ENCODE measurements at places on chromosomes 4 and X.

DNA sequence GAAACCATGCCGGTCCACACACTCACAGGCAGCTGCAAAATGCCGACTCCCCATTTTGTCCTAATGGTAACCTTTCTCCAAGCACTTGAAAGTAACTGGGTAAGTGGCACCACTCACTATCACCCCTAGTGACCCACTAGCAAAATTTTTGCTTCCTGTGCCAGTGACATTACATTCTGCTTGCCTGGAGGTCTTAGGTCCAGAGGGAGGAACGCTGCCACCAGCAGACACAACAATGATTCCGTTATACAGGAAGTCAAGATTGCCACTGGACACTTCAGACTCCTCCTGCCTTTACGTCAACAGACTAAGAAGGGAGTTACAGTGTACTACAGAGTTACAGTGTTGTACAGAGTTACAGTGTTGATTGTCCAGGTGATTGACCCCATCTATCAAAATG, 11.8 kb upstream of the TMEM192 start:
- DNase-seq = no peak

DNA sequence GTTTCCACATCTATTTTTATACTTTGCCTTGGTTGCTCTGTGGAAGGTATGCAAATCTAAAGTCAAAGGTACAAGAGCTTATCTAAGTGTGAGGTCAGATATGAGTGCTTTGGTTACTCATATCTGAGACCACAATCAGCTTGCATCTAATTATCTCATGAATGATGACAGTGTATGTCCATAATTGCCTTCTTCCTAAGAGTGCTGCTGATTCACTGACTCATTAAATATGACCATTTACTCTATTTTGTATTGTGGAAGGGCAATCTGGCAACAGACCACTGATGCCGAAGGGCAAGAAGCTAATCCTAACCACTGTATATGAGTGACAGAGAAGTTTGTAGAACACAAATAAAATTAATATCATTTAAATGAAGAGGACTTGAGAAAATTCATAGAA, 1190.2 kb upstream of the AGA start:
- no peak for DNase-seq

DNA sequence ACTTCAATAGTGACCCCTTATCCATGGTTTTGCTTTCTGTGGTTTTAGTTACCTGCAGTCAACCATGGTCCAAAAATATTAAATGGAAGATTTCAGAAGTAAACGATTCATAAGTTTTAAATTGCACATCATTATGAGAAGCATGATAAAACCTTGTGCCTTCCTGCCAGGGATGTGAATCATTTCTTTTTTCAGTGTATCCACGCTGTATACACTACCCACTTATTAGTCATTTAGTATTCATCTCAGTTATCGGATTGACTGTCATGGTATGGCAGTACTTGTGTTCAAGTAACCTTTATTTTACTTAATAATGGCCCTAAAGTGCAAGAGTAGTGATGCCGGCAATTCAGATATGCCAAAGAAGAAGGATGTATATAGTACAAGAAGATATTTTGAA, 37.7 kb upstream of the TASL start:
- no peak for DNase-seq

DNA sequence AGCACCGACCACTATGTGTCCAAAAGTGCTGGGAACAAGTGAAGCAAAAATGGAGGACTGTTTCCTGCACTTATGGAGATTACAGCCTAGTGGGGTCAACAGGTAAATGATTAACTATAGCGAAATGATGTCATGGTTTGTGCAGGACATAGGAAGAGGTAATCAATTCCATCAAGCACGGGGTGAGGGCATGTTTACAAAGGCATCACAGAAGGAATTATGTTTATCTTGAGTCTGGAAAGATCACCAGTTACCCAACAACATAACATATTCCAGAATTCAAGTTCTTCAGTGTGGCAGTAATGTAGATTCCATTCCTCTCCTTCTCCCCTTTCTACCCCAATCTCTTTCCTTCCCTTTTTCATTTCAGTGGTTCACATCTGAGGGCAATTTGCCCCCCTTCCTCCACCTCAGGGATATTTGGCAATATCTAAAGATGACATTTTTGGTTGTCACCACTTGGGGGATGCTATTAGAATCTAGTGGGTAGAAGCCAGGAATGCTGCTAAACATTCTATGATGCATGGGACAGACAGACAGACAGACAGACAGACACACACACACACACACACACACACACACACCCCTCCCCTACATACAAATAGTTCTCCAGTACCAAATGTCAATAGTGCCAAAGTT, 24.1 kb downstream of the FAM47E start:
- no peak for DNase-seq

GRCh38 chrX:78330540-78330939, 3.1 kb upstream of the CYSLTR1 start:
- DNase-seq = no peak

DNA sequence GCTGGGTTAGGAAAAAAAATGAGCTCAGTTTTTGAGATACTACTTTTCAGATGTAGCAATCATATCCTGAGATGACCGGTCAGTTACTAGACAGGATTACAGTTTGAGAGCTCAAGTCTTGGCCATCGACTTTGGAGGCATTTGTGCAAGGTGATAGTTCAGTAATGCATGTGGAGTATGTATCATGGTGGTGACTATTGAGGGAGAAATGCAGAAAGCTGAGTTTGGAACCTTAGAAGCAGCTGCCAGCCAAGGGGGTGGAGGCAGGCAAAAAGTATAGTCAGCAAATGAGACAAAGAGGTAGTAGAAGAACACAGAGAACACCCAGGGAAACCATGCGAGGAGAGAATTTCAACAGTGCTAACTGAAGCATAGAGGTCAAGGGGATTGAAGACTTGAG, 48.7 kb upstream of the SLC4A4 start:
- no peak for DNase-seq

DNA sequence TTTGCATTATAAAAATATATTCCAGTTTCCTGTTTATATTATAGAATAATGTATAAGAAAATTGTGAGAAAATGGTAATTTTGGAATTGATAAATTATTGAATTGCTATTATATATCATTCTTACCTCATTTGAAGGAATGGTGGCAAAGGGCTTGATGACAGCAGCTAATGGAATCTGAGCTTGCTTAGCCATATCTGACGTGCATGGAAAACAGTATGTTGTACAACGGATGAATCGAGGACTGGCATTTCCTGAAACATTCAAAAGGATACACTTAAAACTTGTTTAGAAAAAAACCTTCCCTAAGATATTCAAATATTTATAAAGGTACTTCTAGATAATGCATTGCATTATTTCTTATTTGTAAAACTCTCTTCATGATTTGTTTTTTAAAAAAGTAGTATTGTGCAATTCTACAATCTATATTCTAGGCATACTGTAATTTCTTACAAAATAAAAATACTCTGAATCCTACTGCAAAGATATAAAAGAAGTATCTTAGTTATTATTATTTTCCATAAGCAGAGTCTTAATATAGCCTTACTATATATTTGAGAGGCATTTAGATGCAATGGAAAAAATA, 38.3 kb downstream of the SEC24D start:
- DNase-seq = no peak

- no peak for DNase-seq
Observed at GRCh38 chr4:22245294-22245693, 270.6 kb downstream of the ADGRA3 start.

DNA sequence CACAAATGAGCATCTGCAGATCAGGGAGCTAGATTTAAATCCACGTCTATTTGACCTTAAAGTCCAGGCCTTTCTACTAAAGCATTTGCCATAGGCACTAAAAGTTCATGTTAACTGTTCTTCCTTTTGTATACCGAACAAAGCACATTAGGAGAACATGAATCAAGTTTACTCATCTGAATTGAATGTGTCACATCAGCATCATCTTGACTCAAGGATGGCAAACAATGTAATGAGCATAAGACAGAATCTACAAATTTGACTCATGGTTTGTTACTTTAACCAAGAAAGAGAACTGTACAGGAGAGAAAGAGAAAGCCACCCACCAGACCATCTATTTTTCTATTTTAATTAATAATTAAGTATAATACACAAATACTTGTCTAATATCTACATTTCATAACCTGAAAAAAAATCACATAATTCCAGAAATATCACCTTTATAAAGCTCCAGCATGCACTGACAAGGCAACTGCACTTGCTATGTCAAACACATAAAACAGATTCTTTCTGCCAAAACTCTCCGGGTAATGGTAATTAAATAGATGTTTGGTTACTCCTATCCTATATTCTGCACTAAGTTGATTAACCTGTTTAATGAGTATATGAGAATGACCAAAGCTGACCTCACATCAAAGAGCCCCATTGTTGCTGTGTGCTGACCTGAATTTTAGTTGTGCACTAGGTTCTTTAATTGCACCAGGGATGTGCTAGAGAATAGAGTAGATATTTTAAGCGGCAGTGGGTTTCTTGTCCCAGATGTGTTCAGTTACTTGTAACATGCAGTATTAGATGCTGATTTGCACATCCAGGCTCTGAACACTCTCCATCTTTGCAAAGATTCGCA, 42.5 kb upstream of the LEF1 start:
- no peak for DNase-seq

DNA sequence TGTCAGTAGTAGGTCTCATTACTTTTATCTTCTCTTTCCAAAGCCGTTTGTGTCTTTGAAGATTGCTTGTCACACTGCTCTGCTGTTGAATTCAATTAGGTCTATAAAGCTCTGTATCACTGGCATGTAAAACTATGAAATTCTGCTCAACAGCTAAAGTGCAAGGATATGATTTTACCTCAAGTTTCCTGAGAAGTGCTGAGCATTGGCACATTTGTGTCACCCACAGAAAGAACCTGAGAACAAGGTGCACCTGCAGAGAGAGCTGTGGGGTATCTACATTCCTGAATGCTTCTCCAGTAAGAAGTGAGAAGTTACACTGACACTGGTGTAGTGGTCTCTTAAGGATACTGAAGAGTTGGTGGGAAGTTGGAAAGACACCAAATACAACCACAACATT, 274.0 kb downstream of the INPP4B start:
- DNase-seq = no peak

DNA sequence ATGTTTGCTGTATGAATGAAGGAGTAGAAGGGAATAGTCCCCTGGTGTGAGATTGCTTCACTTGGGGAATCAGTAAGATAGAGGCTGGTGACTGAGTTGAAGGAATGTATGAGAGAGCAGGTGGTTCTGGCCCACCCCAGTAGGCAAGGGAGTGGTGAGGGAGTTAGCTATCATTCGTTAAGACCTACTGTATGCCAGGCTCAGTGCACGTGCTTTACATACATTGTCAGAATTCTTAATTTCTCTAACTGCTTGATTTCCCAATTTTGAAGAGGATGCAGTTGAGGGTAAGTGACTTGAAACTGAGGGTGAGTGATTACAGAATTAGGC, 700 bp downstream of the VMA21 start:
- no peak for DNase-seq

Measured in central memory CD8-positive, alpha-beta T cell (primary cell).